Skin of body (tissue), 3 donors: ENCODE measurements at places on chromosomes 2 and 18.

- no peak for DNase-seq
Measured at GRCh38 chr2:7844414-7844965, 837.4 kb upstream of the ID2 start.

DNA sequence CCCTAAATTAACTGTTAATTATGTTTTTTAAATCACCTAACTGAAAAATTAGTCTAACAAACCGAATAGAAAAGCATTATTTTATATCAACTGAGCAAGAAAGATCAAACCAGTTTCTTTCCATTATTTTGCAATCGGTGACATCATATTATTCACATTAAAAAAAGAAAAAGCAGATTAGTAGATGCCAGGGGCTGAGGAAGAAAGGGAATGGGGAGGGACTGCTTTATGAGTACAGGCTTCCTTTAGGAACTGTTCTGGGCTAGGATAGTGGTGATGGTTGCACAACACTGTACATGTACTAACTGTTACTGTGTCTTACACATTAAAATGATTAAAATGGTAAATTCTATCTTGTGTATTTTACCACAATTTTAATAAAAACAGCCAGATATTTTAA is 59.3 kb downstream of the COBLL1 start:
- DNase-seq = peak; percentile 8

GRCh38 chr2:208781166-208781565 is 374.6 kb downstream of the PTH2R start:
- no peak for DNase-seq

DNA sequence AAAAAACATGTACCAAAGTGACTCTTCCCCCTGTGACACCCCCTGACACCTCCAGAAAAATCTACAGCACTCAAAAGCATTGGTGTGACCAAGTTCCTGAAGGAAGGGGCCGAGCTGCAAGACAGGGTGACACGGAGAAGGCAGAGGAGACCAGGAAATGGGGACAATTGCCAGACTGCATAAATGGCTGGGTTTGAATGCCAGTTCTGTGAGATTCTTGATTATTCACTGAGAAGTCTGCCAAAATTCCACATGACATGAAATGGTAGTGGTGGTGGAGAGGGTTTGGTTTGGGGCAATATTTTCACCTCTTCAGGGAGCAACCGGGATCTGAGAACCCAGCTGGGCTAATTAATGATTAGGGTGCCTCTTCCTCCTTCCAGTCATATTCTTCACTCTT is 178.5 kb downstream of the ARL4C start:
- DNase-seq = no peak

DNA sequence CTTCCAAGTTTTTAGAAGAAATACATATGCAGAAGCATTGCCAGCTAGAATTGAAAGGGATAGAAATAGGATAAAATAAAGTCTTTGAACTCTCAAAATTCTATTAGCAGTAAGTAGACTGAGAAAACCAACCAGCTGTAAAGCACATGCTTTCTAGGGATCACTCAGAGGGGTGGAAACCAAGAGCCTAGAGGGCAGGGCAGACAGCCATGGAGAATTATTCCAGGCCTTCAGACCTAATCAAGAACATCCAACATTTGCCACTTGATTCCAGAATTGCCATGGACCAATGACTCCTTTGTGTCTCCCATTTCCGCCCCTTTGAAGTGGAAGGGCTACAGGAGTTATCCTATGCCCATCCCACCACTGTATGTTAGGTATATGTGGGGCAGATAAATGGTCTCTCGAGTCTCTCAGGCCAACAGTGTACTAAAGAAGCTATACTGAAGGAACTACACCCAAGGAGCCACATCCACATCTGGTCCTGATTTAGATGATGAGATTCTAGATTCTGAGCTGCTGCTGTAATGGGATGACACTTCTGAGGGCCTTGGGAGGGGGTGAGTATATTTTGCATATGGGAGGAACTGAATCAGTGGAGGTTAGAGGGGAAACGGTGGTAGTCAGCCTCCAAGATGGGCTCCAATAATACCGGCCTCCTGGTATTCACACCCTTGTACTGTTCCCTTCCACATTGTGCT is 4.0 kb downstream of the FARSB start:
- peak; percentile 66 for DNase-seq

DNA sequence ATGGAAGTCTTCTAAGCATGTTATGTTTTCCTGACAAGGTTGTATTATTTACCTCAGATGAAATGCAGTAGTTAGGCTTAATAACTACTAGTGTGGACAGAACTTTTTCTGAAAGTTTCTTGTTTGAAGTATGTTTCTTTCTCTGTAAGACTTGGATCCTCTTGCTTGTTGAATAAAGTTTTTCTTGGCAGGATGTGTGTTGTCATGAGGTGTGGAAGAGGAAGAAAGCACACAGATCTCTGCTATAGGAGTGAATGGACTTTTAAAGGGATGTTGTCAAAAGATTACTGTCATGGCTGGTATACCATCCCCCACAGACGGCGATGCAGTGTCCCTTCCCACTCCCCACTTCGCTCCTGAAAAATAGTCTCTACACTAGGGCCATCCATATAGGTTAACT is 2.6 kb downstream of the CAB39 start:
- DNase-seq = no peak

DNA sequence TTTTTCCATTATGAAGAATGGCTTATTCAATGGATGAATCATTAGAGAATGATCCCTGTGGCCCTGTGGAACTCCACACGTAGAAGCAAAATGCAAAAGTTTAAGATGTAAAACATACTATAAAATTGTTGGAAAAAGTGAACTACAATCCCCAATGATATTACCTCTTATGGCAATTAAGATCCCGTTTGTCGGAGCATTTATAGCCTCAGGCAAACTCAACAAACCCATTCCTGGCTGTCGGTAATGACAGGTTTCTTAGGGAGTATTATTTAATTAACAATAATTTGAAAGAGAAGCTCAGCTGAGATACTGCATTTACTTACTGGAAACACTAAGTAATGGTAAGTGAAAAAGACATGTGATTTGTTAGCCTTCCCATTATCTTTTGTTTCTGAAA is 138.3 kb downstream of the CDH20 start:
- no peak for DNase-seq

GRCh38 chr18:74234326-74235171 is 57.2 kb downstream of the CYB5A start:
- DNase-seq = peak; percentile 46

DNA sequence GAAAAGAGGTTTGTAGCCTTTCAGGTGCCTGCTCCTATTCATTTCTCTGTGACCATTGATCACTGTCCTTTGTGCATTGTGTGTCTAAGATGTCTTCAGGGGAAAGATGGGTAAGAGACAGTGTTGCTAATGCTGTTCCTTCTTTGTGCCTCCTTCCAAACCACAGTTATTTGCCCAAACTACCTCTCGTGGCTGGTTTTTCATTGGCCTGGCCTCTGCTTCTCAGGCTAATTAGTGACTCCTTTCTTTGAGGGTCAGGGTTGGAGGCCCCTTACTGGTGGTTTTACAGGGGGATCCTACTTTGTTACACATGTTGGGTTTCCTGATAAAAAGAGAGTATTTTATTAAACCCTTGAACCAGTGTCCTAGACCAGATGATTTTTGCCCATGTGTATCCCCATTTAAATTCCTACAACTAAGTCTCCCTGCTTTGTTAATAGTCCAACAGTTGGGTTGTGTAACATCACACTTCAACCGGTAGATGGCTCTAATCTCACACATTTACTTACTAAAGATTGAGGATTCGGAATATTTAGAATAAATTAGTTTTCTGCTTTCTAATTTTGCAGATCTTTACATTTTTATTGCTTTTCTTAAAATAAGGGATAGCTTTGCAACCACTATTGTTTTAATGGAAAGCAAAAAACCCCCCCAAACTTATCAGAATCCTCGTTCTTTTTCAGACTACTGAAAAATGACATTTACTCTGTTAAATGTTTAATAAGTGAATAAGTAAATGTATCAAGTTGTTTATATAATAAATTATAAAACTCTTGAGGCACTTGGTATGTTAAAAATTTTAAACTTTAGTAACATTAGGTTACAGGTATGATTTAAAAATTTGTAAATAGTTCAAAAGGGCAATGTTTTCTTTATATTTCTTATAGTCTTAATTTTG is 2.4 kb downstream of the MARS2 start:
- peak; percentile 30 for DNase-seq

- no peak for DNase-seq
Measured at GRCh38 chr2:21412944-21413443, 289.2 kb downstream of the TDRD15 start.

DNA sequence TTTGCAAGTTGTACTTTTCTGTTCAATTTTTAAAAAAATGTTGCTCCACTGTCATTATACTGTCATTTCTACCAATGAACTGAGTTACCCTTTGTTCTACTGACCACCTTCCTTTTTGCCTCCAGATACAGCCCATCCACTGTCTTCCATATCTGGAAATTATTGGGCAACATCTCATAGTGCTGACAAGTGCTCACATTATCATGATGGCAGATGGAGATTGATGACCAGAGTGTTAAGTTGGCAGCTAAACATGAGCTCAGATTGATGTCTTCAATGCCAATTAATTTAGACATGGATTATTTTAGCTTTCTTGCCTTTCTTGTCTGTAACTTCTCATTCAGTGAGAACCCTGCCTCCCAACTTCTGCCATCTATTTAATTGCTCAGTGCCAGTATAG is 76.6 kb downstream of the KIAA1328 start:
- DNase-seq = no peak

DNA sequence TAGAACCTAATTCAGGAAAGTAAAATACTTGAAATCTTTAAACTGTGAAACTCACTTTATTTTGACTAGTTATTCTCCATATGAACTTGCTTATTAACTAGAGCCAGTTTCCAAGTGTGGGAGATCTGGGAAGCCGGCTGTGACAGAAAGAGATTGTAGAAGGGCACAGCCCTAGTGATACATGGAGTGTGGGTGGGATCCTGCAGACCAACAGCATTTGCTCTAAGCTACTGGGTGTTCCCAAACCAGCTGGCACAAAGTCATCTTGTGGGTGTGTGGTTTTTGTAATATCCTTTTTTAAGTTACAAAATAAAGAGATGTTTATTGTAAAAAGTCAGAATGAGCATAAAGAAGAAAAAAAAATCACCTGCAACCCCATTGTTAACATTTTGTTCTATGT is 3.4 kb downstream of the DUSP19 start:
- no peak for DNase-seq

DNA sequence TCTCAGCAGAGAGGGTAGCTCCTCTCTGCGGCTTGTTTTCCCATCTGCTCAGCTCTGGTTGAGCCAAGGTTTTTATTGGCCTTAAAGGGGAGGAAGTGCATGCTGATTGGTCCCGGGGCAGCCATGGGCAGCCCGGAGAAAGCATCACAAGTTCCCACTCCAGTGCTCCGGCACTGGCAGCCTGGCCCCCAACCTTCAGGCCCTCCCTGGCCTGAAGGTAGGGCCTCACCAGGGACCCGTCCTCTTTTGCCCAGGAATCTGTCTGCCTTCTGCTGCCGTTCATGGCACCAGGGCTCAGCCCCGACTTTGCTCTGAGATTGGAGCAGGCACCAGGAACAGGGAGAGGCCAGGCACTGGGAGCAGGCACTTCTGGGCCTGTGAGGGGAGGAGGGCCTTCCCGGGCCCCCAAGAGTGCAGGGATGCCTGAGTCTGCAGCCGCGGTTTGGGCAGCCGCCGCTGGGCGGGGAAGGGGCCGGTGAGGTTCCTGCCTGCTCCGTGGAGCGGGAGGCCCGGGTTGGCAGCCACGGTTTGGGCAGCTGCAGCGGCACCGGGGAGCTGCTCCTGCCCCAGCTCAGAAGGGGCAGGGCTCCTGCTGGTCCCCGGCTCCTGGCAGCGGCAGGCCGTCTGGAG is 17.5 kb upstream of the ILKAP start:
- DNase-seq = no peak

GRCh38 chr2:70161069-70161534 is 29.7 kb downstream of the C2orf42 start:
- no peak for DNase-seq

GRCh38 chr18:11937874-11938478 is 29.9 kb upstream of the MPPE1 start:
- peak; percentile 47 for DNase-seq

DNA sequence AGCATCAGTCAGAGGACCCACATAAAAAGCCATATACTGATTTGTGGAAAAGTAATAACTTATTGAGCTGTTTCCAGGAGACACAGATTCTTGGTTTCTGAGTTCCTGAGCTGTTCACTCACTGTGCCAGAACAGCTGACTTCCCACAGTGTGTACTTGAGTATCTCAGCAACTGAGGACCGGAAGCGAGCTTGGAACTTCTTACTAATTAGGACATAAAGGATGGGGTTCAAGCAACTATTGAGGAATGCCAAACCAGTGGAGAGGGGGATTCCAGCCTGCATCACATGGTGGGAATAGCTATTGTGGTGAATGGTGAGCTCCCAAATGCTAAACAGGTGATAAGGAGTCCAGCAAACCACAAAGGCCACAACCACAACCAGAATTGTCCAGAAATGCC is 16.4 kb downstream of the EEF1B2 start:
- no peak for DNase-seq

- DNase-seq = no peak
Measured at GRCh38 chr18:46720521-46720920, 36.3 kb downstream of the ST8SIA5 start.

- no peak for DNase-seq
Measured at GRCh38 chr2:23485841-23486683, 101.1 kb downstream of the KLHL29 start.

- DNase-seq = no peak
Measured at GRCh38 chr2:172323256-172323655, 104.1 kb upstream of the ITGA6 start.

DNA sequence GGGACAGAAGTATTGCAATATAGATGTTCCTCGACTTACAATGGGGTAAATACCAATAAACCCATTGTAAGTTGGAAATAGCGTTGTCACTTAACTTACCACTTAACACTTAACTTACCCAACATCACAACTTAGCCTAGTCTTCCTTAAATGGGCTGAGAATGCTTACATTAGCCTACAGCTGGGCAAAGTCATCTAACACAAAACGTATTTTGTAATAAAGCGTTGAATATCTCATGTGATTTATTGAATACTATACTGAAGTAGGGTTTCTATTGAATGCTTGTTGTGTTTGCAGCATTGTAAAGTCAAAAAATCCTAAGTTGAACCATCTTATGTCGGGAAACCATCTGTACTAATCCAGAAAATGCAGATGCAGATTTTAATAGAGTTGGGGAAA is 23.6 kb downstream of the IL1R2 start:
- DNase-seq = no peak

DNA sequence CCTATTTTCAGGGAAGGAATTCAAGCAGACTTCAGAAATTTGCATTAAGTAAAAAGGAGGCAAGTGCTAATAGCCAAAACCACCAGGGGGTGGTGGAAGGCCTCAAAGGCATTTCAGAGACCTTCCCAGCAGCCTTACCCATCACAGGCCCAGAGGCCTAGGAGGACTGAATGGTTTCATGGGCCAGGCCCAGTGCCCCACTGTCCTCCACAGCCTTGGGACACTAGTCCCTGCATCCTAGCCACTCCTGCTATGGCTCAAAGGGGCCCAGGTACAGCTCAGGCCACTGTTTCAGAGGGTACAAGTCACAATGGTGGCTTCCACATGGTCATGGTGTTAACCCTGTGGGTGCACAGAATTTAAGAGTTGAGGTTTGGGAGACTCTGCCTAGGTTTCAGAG is 58.6 kb upstream of the CHAC2 start:
- DNase-seq = no peak
